Activated T-helper 1 cell treated with anti-CD3 and anti-CD28 coated beads, Interleukin-12 subunit alpha, Interleukin-12 subunit beta, Interleukin-2, Interleukin-4 antibody, amounts not matched to agents 30 ng/mL and 10 ng/mL and 1 ng/mL, durations not matched to agents 14 hours and 24 hours and 36 hours (primary cell): ENCODE measurements at places on chromosomes 3 and 15. TPM values are rescaled to one million over a fixed set of nuclear protein-coding genes. Genes with fewer than 3 reads are reported as not detected.

LEKR1 gene
- total RNA-seq = 0.57 TPM in 1 of 2 replicates, not detected in the other

DNA sequence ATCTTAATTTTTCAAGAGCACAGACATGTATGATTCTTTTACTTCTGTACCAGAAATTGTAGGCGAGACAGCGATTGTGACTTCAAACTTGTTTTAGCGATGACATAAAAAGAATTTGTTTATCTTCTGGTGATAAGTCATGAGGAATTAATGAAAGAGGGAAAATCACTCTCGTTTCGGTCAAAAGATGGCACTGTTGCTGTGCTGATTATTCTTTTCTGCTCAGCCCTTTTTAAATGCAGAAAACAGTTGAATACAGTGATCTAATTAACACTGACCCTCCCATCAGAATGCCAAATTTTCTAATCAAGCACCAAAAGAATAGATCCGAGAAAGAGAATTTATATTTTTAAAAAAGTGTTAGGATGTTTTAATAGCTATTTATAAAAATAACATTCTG lies 52.6 kb downstream of the NSUN3 start:
- no peak overlapping the region for H3K4me3 ChIP-seq
- H3K27ac ChIP-seq = no peak overlapping the region
- no peaks in the 10 kb centered on the region for H3K27me3 ChIP-seq
- DNase-seq = no peak
- H3K36me3 ChIP-seq = peaks cover 5% of the 10 kb centered on the region

- no peaks in the 10 kb centered on the region for H3K36me3 ChIP-seq
- no peak overlapping the region for H3K4me3 ChIP-seq
- H3K27ac ChIP-seq = no peak overlapping the region
- DNase-seq = no peak
- no peaks in the 10 kb centered on the region for H3K27me3 ChIP-seq
These were observed 203.7 kb upstream of the ZNF385D start for GRCh38 chr3:21954709-21955108.

DNA sequence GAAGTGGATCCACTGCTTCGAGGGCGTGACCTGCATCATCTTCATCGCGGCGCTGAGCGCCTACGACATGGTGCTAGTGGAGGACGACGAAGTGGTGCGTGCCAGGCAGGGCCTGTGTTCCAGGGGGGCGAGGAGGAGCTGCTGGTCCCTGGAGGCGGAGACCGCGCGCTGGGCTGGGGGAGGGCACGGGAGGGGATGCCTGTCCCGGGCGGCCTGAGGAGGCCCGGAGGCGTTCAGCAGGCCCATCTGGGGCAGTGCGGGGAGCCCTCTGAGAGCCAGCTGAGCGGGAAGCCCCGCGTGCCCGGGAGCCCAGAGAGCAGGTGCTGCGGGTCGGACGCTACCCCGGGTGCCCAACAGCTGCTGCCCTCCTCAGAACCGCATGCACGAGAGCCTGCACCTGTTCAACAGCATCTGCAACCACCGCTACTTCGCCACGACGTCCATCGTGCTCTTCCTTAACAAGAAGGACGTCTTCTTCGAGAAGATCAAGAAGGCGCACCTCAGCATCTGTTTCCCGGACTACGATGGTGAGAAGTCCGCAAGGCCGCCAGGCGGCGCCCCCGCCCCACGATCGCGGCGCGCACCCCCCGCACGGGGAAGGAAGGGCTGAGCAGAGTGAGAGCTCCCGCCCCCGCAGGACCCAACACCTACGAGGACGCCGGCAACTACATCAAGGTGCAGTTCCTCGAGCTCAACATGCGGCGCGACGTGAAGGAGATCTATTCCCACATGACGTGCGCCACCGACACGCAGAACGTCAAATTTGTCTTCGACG lies 2.9 kb downstream of the GNAT1 start:
- DNase-seq = peak; percentile 73
- H3K27ac ChIP-seq = no peak overlapping the region
- H3K27me3 ChIP-seq = peaks cover 18% of the 10 kb centered on the region
- H3K36me3 ChIP-seq = no peaks in the 10 kb centered on the region
- H3K4me1 ChIP-seq = peaks cover 6% of the 10 kb centered on the region

PLA2G4E gene
- not detected in 2 replicates for total RNA-seq

DNA sequence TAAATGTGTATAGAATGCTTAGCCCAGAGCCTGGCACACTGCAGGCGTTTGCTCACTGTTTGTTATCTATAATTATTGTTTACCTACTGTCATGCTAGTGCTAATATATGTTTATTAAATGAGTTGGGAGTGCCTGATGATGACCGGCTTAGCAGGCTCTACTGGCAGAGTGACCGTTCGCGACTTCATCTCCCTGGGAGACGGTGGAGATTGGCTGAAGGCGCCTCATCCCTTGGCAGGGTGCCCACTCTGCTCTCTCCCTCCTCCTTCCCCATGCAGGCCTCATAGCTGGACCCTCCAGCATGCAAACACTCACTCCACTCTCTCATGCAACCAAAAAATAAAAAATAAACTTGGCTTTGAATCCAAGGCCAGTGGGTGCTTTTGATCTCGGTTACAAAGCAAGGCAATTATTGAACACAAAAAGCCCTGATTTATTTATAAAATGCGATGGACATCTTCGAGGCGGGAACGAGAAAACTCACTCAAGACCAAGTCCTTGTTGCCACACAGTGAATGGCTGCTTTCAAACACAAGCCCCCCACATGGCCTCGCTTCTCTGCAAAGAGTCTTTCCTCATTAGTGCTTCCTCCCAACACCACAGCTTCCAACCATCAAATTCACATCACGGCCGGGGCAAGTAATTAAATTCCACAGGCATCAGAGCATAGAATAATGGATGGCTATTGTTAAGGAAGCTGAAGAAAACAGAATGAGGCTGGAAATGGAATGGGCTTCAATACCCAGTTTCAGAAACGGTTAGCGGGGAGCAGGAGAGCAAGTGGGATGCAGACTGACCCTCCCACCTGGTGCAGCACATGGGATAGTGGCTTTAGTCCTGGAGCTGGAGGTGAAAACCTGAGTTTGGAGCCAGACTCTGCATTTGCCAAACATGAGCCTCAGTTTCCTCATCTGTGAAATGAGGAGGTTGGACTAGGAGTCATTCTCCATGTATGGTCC lies 135.7 kb upstream of the RAD18 start:
- H3K36me3 ChIP-seq = no peaks in the 10 kb centered on the region
- peaks cover 4% of the 10 kb centered on the region for H3K27me3 ChIP-seq
- H3K27ac ChIP-seq = no peak overlapping the region
- no peaks in the 10 kb centered on the region for H3K4me1 ChIP-seq
- H3K4me3 ChIP-seq = no peak overlapping the region

- H3K27me3 ChIP-seq = no peaks in the 10 kb centered on the region
- no peak overlapping the region for H3K4me3 ChIP-seq
- H3K4me1 ChIP-seq = no peaks in the 10 kb centered on the region
- DNase-seq = no peak
- H3K27ac ChIP-seq = no peak overlapping the region
These were observed 393.1 kb upstream of the ATP11B start for GRCh38 chr3:182399978-182400737.

- DNase-seq = no peak
- no peaks in the 10 kb centered on the region for H3K27me3 ChIP-seq
- H3K4me1 ChIP-seq = no peaks in the 10 kb centered on the region
- no peaks in the 10 kb centered on the region for H3K36me3 ChIP-seq
These were observed 42.4 kb downstream of the ST3GAL6 start for GRCh38 chr3:98805571-98805970.

DNA sequence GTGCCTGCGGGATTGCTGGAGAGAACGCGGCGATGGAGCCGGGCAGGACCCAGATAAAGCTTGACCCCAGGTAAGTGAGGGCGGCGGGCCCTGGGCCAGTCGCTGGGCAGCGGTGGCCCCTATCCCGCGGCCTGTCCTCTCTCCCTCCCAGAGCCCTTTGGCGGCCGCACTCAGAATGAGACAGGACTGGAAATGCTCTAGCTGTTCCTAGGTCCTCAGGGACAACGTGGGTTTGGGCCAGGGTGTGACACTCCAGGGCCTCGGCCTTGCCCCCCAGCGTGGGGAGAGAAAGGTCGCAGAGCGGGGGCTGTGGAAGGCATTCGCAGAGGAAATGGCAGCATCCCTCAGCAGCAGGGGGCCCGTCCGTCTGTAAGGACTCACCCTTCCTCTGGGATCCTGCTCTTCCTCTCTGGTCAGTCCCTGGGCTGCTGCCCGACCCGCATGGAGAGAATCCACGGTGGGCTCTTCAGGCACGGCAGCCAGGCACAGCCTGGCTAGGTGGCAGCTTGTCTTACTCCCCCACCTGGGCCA lies 412 bp downstream of the SLC51A start:
- no peaks in the 10 kb centered on the region for H3K36me3 ChIP-seq
- H3K27me3 ChIP-seq = peaks cover 3% of the 10 kb centered on the region
- H3K4me1 ChIP-seq = peaks cover 22% of the 10 kb centered on the region
- no peak overlapping the region for H3K27ac ChIP-seq
- DNase-seq = no peak
